ENCODE measurements at places on chromosomes 5 and 9.

DNA sequence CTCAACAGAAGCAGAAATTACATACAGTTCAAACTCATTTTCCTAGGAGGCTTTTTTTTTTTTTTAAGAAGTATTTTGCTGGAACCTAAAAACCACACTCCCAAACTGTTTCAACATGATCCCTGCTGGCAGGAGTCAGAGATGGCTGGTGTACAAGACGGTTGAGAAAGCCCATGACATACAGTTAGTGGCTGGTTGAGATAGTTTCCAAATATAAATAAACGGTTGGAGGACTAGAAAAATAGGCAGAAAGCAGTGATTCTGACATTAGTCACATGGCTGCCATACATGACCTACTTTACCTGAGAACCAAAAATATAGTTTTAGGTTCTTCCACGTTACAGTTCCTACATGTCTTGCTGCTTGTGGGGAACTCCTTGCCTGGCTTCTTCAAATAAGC is 31.7 kb upstream of the BASP1 start:
- no peak for DNase-seq

DNA sequence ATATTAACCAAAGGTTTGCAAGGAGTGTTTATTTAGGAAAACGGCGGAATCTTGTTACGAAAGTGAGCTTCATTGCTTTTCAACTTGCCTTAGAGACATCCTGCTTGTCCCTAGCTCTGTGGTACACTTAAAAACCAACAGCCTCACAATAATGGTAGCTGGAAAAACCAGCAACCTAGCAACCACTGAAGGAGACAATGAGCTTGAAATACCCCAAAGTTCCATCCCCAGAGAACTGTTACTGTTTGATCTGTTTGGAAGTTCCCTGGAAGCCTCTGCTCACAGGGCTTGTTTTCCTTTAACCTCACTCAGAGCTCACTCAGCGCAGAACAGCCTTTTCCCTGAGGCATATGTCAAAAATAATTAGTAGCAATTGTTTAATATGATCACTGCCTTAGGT is 43.2 kb downstream of the SH3TC2 start:
- DNase-seq: no peak

DNA sequence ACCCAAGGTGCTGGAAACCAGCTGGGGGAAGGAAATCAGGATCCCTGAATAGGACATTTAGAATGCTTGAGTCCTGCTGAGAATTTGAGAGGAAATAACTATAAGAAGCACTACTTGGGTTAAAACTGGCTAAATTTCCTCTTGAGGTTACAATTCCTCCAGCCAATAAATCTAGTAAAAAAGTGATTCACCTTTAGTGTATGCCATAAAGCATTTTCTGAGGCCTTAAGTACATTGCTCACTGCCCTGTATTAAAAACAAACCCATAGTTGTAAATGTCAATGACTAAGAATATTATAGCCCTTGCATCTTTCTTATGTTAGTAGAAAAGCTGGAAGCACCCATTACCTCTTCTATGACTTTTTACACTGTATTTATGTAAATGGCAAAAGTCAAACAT is 634.7 kb upstream of the ARRDC3 start:
- DNase-seq: no peak

DNA sequence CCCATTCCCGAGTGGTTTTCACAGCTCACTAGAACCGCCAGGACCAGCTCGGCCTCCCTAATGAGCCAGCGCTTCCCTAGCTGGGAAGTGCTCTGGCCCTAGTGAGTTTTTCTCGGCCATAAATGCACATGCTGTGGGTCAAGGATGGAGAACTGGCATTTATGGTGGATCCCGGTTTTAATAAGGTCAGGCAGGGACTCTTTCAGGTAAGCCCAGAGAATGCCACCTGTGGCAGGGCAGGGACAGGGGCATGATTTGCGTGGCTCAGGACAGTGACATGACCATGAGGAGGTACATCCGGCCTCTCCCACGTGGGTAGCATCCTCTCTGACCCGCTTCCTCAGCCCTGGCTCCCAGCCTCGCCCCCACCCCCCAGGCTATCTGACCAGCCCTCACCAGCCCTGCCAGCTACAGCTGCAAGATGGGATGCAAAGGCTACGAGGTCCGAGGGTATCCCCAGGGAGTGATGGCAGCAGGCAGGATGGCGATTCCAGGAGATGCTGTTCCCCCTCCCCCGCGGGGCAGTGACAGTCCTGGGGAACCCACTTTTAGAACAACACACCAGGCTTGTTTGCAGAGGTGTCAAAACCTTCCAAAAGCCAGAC is 60.3 kb upstream of the ADAMTS2 start:
- DNase-seq: no peak

DNA sequence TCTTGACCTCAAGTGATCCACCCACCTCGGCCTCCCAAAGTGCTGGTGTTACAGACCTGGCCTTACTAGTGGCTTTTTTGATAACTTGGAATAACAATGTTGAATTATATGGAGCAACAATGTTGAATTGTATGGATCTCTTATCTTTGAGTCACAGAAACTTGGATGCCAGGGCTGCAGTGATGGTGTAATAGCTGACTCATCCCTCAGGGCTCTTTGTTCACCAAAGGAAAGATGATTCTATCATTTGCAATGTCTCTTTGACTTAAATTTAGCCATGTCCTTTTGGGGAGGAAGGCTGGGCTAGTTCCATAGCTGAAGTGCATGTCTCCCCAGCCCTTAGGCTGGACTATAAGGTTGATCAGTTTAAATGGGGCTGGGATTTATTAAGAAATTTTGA is 172.3 kb downstream of the PDZD2 start:
- DNase-seq: no peak

DNA sequence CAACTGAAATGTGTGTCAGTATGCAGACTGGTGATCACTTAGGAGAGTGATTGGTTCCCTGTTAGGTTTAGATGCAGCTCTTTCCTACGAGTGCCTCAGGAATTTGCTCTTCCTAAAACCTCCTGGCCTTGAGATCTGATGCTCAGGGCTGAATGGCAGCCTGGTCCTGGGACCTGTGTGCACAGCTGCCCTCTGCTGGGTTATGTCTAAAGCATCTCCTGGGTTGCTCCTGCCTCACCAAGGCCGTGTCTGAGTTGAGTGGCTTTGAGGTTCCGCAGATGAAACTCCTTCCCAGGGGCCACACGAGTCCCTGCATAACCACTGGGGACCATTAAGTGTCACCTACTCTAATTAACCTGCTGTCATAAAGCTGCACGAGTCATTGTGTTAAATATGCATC is 59.5 kb downstream of the MVB12B start:
- no peak for DNase-seq

DNA sequence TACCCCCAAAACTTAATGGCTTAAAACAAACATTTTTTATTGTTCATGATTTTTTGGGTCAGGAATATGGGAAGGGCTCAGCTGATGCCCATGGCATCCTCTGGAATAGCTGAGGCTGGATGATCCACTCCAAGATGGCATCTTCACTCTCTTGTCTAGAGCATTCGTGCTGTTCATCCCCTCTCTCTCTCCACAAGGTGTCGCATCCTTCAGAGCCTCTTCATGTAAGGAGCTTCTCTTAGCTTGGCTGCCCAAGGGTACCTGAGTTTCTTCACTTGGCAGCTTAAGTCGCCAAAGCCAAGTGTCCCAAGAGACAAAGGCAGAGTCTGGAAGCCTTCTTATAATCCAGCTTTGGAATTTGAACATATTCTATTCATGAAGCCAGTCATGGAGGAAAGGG is 294.7 kb downstream of the CHSY3 start:
- no peak for DNase-seq

DNA sequence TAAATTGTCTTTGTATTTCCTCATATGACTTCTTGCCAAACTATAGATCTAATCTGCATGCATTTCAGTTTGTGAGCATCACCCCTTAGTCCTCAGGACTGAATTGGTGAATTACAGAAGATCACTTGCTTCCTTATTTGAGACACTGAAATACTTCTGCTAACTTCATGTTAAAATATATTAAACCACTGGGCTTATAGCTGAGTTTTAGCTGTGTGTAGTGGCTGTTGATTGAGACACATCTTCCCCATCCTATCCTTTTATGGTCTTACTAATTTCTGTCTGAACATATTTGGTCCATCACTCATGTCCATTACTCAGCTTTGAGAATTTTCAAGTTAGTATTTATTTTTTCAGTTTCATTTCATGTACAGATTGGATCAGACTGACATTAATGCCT is 295.9 kb downstream of the PSAT1 start:
- no peak for DNase-seq

DNA sequence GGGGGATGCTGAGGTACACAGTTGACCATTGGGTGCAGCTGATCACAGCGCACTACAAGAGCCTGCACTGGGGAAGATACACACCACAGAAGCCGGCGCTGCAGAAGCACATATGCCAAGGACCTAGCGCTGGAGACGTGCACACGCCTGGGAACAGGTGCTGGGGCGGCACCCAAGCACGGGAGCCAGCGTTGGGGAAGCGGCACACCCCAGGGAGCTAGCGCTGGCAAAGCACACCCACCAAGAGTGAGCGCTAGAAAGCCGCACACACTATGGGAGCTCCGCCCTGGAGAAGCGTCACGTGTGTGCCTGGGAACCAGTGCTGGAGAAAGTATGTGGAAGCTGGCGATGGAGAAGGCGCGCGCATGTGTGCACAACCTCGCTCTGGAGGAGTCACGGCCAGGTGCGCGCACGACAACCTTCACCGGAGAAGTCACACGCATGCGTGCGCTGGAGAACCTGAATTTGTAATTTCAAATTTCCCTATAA is 4.5 kb downstream of the FANCC start:
- no peak for DNase-seq

DNA sequence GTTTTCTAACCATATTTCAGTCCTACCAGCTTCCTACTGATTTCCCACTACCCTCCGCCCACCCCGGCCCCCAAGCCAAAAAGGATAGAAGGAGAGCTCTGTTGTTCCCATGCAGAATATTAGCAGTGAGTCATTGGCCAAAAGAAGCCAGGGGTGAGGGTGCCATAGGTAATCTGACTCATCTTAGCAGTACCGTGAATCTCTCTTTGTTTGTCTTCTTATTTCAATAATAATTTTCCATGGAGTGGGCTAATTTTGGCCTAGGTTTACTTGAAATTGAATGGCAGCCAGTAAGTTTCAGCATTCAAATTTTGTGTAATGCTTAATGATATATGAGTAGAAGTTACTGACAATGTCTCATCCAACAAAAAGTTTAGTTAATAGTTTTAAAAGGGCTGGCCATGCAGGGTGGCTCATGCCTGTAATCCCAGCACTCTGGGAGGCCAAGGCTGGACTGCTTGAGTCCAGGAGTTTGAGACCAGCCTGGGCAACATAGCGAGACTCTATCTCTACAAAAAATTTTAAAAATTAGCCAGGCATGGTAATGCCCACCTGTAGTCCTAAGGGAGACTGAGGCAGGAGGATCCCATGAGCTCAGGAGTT is 74.2 kb downstream of the C9orf152 start:
- DNase-seq: no peak

- no peak for DNase-seq
Measured at GRCh38 chr9:3719286-3719685, 193.5 kb upstream of the RFX3 start.

GRCh38 chr9:132627106-132627505 is 42.7 kb downstream of the DDX31 start:
- DNase-seq: no peak

DNA sequence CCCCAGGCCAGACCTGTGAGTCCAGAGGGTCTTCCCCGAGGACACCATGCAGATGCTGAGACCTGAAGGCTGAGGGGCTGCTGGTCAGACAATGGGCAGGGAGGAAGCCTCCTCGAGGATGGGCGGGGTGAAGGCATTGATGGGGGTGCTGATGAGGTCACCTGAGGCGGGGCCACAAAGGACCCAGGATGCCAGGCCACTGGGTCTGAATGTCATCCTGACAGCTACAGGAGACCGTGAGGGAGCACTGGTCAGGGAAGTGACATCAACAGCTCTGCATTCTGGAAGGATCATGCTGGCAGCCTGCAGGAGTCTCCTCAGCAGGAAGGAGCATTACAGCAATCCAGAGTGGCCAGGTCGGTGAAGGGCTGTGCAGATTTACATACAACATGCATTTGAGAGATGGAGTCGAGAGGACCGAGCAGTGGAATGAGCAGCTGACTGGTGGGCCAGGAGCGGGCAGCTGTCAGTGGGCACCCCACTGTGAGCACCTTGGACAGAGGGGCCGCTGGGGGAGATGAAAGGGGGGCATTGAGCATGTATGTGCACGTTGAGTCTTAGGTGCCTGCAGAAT is 77.7 kb upstream of the ADAMTS2 start:
- DNase-seq: no peak

DNA sequence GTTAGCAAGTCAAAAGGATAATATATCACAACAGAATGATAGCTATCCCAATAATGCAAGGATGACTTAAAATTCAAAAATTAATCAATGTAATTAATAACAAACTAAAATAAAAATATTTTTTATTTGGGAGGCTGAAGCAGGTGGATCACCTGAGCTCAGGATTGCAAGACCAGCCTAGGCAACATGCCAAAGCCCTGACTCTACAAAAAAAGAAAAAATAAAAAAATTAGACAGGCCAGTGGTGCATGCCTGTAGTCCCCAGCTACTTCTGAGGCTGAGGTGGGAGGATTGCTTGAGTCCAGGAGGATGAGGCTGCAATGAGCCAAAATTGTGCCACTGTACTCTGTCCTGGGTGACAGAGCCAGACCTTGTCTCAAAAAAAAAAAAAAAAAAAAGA is 399.3 kb downstream of the ADGRV1 start:
- no peak for DNase-seq

DNA sequence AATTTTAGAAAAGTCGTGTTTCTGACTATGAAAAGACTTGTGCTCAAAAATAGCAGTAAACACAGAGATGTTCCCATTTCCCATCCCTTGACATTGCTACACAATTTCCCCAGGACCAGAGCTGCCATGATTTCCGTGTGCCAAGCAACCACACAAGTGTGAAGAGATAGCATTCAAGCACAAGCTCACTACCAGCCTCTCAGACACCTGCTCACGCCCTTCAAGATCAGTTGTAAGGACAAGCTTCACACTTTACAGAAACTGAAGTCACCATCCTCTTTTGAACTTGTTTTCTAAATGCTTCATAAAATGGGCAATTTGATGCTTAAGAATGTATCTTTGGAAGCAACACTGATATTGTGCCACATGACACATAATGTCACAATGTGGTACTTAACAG is 333.1 kb downstream of the CAAP1 start:
- DNase-seq: no peak

- no peak for DNase-seq
Measured at GRCh38 chr5:55582256-55582655, 47.5 kb upstream of the PLPP1 start.

DNA sequence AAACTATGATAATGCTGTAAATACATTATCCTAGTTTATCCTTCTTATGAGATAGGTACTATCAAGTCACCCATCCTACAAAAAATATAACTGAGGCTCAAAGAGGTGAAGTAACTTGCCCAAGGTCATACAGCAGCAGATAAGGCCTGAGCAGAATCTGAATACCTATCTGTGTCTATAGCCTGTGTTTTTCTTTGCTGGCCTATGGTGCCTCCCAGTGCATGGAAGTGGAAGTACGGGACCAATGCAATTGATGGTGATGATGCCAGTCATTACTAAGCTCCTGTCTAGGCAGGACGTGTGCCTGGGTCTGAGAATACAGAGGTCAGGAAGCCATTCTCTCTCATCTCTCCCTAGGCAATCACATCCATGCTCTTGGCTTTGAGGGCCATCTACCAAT is 67.8 kb downstream of the FAT2 start:
- no peak for DNase-seq
